RWPE2 (cell line): ENCODE measurements at places on chromosomes 5 and 9.
A peak's percentile ranks its signal among the peaks of the same experiment; 100 is the strongest.

- H3K36me3 ChIP-seq, result no peaks in the 10 kb centered on the region
- H3K27me3 ChIP-seq, result no peaks in the 10 kb centered on the region
- H3K4me1 ChIP-seq, result peaks cover 5% of the 10 kb centered on the region
- no peak overlapping the region for H3K27ac ChIP-seq
- H3K4me3 ChIP-seq, result no peak overlapping the region
- DNase-seq, result no peak
Observed at GRCh38 chr5:56666901-56667300, 148.4 kb upstream of the MAP3K1 start.

GRCh38 chr5:78753093-78753531 is 104.5 kb upstream of the LHFPL2 start:
- DNase-seq, result no peak
- no peaks in the 10 kb centered on the region for H3K4me1 ChIP-seq
- H3K27ac ChIP-seq, result no peak overlapping the region

DNA sequence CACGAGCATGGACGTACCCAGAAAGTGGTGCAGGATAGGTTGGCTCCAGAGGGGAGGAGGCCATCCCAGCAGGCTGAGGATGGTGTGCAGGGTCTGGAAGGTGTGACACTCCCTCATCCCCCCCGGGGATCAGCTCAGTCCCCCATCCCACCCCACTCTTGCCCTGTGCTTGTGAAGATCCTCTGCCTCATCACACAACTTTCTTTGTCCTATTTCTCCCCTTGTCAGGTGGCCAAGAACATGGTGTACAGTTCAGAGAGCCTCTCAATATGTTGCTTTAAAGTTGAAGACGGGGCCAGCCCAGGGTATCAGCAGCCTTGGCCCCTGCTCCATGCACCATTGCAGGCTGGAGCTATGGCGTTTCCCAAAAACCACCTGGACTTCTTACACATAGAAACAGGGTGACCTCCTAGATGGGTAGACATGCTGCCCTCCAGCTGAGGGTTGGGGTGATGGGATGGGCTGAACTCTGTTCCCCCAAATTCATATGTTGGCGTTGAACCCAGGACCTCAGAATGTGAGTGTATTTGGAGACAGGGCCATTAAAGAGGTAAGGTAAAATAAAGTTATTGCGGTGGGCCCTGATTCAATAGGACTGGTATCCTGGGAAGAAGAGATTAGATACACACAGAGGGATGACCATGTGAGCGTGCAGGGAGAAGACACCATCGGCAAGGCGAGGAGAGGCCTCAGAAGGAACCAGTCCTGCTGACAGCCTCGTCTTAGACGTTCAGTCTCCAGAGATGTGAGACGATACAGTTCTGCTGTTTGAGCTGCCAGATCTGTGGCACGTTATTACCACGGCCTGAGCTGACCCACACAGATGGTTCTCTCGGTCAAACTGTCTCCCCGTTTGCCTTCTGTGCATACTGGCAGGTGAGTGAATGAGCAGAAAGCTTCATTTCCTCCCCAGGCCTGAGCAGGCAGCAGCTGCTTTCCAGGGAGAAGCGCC is 272.5 kb downstream of the GADD45G start:
- no peak overlapping the region for H3K27ac ChIP-seq
- H3K4me1 ChIP-seq, result no peaks in the 10 kb centered on the region
- no peak overlapping the region for H3K4me3 ChIP-seq
- no peaks in the 10 kb centered on the region for H3K27me3 ChIP-seq
- DNase-seq, result peak; percentile 20
- H3K36me3 ChIP-seq, result no peaks in the 10 kb centered on the region

GRCh38 chr9:34190996-34191892 is 12.4 kb downstream of the UBAP1 start:
- no peaks in the 10 kb centered on the region for H3K27me3 ChIP-seq
- H3K4me3 ChIP-seq, result no peak overlapping the region
- no peak for DNase-seq
- H3K4me1 ChIP-seq, result peaks cover 31% of the 10 kb centered on the region
- H3K27ac ChIP-seq, result peak overlapping the region; percentile 96

GRCh38 chr9:17204611-17205152 is 69.8 kb downstream of the CNTLN start:
- no peaks in the 10 kb centered on the region for H3K27me3 ChIP-seq
- no peaks in the 10 kb centered on the region for H3K36me3 ChIP-seq
- no peaks in the 10 kb centered on the region for H3K4me1 ChIP-seq
- no peak overlapping the region for H3K27ac ChIP-seq
- no peak for DNase-seq

GRCh38 chr9:27496135-27496504 is 28.0 kb upstream of the IFNK start:
- no peaks in the 10 kb centered on the region for H3K27me3 ChIP-seq
- H3K27ac ChIP-seq, result peak overlapping the region; percentile 100
- no peaks in the 10 kb centered on the region; the same call in 1 of the 2 replicates for H3K36me3 ChIP-seq
- DNase-seq, result no peak

GRCh38 chr5:11898-12297 is 80.1 kb upstream of the PLEKHG4B start:
- H3K27me3 ChIP-seq, result no peaks in the 10 kb centered on the region
- no peak for DNase-seq
- no peak overlapping the region for H3K27ac ChIP-seq
- H3K36me3 ChIP-seq, result no peaks in the 10 kb centered on the region

DNA sequence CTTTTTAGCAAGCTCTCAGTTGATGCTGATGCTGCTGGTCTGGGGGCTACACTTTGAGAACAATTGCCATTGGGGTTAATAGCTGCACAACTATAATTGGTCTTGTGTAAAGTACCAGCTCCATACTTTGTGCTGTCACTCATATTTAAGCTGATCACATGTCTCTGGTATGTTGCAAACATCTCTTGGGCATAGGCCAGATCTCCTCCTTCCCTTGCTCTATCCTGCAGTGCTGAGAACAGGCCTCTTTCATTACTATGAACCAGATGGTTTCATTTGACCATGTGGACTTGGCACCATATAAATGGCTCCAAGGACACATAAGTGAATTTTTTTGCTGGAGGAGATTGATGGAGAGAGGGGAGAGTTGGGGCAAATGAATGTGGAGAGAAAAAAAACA is 48.4 kb downstream of the DMRT2 start:
- H3K4me3 ChIP-seq, result no peak overlapping the region
- H3K4me1 ChIP-seq, result no peaks in the 10 kb centered on the region
- H3K27me3 ChIP-seq, result no peaks in the 10 kb centered on the region
- H3K36me3 ChIP-seq, result no peaks in the 10 kb centered on the region
- DNase-seq, result no peak
- no peak overlapping the region for H3K27ac ChIP-seq

DNA sequence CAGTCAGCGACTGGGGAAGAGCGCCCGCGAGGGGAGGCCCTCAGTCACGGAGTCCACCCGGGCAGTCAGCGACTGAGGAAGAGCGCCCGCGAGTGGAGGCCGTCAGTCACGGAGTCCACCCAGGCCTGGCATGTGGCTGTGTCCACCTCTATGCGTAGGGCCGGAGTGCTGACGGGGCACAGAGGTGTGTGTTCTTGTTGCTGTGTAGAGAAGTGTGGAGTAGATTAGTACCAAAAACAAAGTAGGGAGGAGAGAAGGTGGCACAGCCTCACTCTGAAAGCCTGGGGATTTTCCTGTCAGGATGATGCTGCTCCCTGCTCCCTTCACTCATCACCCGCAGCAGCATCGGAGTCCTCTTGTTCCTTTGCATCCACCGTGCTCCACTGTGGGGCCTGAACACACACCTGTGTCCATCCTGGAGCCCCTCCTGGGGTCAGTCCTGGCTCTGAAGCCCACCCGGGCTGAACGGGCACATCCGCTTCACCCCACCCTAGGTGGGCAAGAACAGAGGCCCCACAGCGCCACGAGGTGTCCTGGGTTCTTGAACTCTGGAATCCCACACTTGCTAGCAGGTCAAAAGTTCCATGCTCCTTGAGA is 37.9 kb downstream of the AHRR start:
- DNase-seq, result no peak
- H3K4me1 ChIP-seq, result no peaks in the 10 kb centered on the region
- H3K27ac ChIP-seq, result no peak overlapping the region
- H3K27me3 ChIP-seq, result no peaks in the 10 kb centered on the region
- no peak overlapping the region for H3K4me3 ChIP-seq
- H3K36me3 ChIP-seq, result no peaks in the 10 kb centered on the region

- no peak for DNase-seq
- peaks cover 63% of the 10 kb centered on the region for H3K4me1 ChIP-seq
- no peaks in the 10 kb centered on the region for H3K27me3 ChIP-seq
- H3K27ac ChIP-seq, result peak overlapping the region; percentile 96
Observed at GRCh38 chr9:14242150-14242805, 71.7 kb downstream of the NFIB start.

GRCh38 chr5:144711172-144711571 is 540.5 kb downstream of the KCTD16 start:
- H3K27me3 ChIP-seq, result no peaks in the 10 kb centered on the region
- no peaks in the 10 kb centered on the region for H3K4me1 ChIP-seq

DNA sequence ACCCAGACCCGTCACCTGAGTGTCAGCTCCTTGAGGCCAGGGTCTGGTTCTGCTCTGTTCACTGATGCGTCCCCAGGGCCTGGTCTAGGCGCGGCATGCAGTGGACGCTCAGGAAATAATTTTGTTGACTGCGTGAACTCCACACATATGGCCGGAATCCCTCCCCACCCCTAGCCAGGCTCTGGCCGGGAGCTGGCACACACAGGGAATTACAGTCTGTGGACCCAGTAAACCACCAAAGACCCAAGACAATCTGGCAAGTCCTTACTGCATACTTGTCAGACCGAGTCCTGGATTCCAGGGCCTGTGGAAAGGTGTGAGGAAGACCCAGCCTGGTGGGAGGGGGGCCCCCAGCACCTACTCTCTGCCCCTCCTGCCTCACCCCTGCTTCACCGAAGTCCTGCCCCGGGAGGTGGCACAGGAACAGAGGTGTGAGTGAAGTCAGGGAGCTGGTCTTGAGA is 113.0 kb upstream of the IER5L start:
- no peaks in the 10 kb centered on the region for H3K36me3 ChIP-seq
- no peaks in the 10 kb centered on the region for H3K4me1 ChIP-seq
- no peaks in the 10 kb centered on the region for H3K27me3 ChIP-seq

- H3K4me3 ChIP-seq, result no peak overlapping the region
- no peaks in the 10 kb centered on the region for H3K4me1 ChIP-seq
Observed at GRCh38 chr5:91403438-91403837, 20.3 kb upstream of the ARRDC3 start.

GRCh38 chr5:131647048-131647769 is 12.2 kb upstream of the RAPGEF6 start:
- peaks cover 13% of the 10 kb centered on the region for H3K4me1 ChIP-seq
- H3K4me3 ChIP-seq, result no peak overlapping the region
- H3K27ac ChIP-seq, result no peak overlapping the region
- no peak for DNase-seq

GRCh38 chr5:158753354-158753753 is 346.4 kb downstream of the EBF1 start:
- H3K27ac ChIP-seq, result no peak overlapping the region
- H3K27me3 ChIP-seq, result peaks cover 60% of the 10 kb centered on the region
- H3K36me3 ChIP-seq, result no peaks in the 10 kb centered on the region

GRCh38 chr5:55438998-55439397 is 95.8 kb downstream of the PLPP1 start:
- peak overlapping the region; percentile 62 for H3K27ac ChIP-seq
- DNase-seq, result no peak
- no peak overlapping the region for H3K4me3 ChIP-seq
- peaks cover 18% of the 10 kb centered on the region for H3K4me1 ChIP-seq
- H3K27me3 ChIP-seq, result no peaks in the 10 kb centered on the region

- no peak for DNase-seq
- no peaks in the 10 kb centered on the region for H3K27me3 ChIP-seq
- H3K4me1 ChIP-seq, result peaks cover 18% of the 10 kb centered on the region
- no peak overlapping the region for H3K27ac ChIP-seq
- H3K36me3 ChIP-seq, result no peaks in the 10 kb centered on the region
Observed at GRCh38 chr9:3058409-3058808, 214.5 kb upstream of the PUM3 start.

- no peaks in the 10 kb centered on the region for H3K27me3 ChIP-seq
- H3K4me3 ChIP-seq, result no peak overlapping the region
- DNase-seq, result no peak
Observed at GRCh38 chr9:14783358-14783757, 60.8 kb upstream of the CER1 start.

DNA sequence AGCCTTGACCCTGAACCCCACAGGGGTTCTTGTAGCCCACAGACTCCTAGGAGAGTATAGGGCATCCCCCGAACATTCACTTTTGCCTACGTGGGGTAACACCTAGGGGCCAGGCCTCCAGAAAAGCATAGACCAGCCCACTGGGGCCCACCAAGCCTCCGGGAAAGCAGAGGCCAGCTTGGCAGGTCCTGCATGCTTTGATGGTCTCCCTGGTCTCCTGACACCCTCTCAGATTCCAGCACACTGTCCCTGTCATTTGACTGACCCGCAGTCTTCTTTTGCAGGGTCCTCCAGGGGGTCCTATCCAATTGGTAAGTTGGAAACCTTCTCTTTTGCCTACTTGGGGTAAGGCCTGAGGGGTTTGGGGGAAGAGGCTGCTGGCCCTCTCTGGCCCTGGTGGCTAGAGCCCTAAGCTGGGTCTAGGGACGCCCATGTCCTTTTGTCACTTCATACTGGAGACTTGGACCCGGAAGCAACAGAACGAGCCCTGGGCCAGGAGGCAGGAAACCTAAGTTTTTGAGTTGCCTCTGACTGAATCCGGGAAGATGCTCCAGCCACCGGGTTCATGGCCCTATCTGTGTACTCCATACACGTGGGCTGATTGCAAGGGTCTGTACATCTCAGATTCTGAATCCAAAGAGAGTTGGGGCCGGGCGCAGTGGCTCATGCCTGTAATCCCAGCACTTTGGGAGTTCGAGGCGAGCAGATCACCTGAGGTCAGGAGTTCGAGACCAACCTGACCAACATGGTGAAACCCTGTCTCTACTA is 20.9 kb upstream of the ORM1 start:
- peak; percentile 41 for DNase-seq
- no peaks in the 10 kb centered on the region for H3K27me3 ChIP-seq
- H3K4me1 ChIP-seq, result no peaks in the 10 kb centered on the region
- no peak overlapping the region for H3K27ac ChIP-seq
- H3K36me3 ChIP-seq, result peaks cover 26% of the 10 kb centered on the region
- no peak overlapping the region for H3K4me3 ChIP-seq
